ENCODE measurements at places on chromosomes 4 and X.

DNA sequence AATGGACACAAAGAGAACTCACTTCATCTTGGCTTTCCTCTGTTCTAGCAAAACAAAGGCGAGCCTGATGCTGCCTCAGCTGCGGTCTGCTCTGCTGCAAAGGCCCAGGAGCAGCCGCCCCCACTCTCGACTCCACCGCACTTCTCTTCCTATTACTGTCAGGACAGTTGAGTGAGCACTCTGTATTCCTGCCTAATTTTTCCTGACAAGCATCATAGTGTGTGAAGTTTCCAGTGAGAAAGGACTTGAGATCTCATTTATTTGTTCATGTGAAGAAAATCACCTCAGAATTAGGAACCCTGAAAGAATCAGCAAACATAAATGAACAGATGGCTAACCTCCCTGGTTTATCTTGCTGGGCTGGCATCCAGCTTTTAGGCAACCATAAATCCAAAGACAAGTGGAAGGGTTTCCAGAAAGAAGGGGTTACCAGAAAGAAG is 15.6 kb downstream of the SCARB2 start:
- DNase-seq = no peak

DNA sequence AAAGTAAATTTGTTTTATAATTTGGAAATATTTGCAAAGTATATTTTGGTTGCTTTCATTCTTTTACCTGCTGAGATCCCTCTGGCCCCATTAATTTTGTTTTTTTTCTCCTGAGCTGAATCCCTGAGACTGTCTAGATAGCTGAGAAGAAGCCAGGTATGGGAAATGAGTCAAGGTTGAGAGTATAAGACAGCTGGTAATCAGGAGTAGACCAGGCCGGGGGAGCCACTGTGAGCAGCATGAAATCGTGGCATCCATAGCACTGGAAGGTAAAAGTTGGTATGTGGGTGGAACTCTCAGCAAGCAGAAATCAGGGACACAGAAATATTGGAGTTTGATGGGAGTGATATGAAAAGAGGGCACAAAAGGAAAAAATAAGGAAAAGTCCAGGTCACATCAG is 164.5 kb downstream of the FHIP1A start:
- DNase-seq = no peak

DNA sequence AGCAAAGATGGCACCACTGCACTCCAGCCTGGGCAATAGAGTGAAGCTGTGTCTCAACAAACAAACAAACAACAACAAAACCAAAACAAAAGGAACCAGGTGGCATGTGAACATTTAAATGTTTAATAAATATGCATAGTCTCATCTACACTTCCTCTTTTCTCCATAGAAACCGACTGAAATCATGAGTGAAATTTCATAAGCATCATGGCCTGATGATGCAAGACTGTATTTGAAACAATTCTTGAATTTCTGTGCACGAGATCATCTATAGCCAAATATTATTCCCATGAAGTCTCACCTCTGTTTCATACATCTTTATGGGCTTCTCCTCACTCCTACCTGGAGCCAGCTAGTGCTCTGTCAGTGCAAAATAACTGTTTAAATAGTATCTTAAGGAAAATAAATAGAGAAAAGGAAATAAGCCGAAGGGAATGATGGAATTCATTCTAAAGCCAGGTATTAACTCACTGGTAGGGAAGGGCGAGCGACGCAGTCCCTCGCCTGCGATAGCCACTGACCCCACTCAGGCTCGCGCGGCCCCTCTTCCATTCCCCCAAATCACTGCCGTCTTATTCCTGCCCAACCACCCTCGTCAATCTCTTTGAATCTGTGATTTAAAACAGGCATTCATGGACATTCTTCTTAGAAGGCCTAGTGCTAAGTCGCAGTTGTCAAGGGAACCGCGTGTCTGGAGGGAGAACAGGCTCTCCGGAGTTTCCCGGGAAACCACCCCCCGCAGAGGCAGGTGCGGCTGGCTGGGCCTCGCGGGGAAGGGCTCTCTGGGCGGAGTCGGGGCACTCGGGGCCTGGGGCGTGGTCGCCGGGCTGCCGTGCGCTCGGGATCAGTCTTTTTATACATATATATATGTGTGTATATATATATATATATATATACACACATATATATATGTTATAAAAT is 52.4 kb upstream of the TRIM2 start:
- DNase-seq = no peak

DNA sequence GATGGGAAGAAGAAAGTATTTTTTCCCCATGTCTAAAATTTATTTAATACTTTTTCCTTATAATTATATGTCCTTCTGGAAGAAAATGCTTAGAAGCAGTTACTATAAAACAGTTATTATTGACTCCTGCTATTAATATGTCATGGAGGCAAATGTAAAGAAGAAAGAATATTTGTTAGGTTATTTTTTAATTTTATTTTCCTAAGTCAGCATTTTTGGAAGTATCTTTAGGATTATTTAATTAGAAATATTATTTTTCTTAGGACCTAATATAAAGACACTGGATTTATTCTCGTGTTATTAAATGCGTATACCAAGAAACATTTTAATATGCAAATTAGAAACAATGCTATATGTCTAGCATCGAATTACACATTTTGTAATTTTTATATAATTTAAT is 687.7 kb downstream of the TRAM1L1 start:
- DNase-seq = no peak

- DNase-seq = no peak
These were observed 62.7 kb upstream of the FAM47B start for GRCh38 chrX:34879886-34880285.

Data from vagina (tissue), 2 donors.